Stimulated activated CD8-positive, alpha-beta memory T cell treated with anti-CD3 and anti-CD28 coated beads, Interleukin-7, amount 100 ng/mL, for 48 hours (primary cell): ENCODE measurements at places on chromosomes 12 and 14.

- no peak for DNase-seq
These were observed 114.6 kb upstream of the SINHCAF start for GRCh38 chr12:31440586-31440985.

GRCh38 chr14:25501749-25502148 lies 451.8 kb upstream of the STXBP6 start:
- DNase-seq = no peak

DNA sequence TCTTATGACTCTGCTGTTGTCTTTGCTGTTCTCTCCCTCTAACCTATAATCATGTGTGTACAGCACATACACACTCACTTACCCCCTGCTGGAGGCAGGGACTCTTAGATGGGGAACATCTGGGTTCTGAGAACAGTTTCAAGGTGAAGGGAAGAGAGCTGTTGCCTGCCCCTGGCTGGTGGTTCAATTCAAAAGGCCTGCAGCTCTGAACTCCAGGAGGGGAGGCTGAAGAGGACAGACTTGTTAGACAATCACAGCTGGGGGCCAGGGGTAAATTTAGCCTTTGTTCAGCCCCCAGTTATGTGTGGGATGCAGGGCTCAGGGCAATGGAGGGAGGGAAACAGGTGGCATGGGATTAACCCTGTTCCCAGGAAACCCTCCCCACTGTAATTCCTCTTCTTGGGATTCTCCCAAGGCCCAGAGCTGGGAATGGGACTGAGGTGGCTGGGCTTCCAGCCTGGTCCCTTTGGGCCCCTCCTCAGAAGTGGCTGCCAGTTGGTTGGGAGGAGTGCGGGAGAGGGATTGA lies 1.9 kb downstream of the MYL6B start:
- DNase-seq = no peak

DNA sequence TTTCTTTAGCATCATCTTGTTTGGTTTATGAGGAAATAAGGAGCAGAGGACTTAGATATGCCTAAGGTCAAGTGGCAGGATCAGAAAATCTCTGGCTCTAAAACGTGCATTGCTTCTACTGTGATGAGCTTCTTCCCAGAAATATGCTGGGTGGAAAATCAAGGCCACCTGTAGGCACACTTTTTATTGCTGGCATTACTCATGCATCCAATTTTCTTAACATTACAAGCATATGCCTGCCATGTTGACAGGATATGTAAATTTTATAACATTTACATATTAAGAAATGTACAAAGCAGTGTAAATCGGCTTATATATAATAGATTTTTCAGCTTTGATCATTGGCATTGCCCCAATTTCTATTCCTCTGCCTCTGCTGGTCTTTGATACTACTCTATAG lies 409.6 kb downstream of the TMEM132D start:
- no peak for DNase-seq

DNA sequence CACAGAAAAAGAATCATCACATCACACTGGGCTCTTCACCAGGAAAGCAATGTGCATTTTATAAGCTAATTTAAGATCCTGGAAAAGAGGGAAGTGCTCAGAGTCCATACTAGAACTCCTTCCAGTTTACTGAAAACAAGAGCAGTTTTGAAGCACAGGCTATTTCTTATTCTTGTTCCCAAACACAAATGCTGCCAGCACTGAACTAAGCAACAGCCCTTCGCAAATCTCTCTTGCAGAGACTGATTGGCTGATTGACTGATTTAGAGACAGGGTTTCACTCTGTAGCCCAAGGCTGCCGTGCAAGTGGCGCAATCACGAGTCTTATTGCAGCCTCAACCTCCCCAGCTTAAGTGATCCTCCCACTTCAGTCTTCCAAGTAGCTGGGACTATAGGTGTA lies 44.8 kb downstream of the BCL2L14 start:
- DNase-seq = no peak

DNA sequence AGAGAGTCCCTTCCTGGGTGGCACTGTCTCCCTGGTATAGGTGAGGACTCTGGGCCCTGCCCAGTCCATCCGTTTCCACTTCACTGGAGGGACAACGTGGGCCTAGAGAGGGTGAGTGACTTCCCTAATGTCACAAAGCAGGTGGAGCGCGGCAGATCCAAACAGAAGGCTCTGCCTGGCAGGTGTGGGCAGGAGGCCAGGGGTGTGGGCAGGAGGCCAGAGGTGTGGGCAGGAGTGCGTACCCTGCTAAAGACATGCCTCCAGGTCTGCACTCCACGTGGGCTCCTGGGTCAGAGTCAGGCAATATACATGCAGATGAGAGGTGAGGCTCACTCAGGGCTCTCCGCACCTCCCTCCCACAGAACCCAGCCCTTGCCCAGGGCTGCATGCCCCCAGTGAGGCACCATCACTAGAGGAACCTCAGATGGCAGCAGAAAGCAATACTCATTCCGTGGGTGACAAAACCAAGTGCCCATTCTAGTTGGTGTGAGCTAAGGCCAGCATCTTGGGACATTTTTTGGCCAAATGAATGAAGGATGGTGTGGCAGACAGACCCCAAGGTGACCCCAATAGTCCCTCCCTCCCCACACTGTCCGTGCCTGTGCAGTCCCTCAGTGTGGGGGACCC lies 271.6 kb upstream of the RTL1 start:
- no peak for DNase-seq
